ENCODE measurements at places on chromosomes 2 and 18.

DNA sequence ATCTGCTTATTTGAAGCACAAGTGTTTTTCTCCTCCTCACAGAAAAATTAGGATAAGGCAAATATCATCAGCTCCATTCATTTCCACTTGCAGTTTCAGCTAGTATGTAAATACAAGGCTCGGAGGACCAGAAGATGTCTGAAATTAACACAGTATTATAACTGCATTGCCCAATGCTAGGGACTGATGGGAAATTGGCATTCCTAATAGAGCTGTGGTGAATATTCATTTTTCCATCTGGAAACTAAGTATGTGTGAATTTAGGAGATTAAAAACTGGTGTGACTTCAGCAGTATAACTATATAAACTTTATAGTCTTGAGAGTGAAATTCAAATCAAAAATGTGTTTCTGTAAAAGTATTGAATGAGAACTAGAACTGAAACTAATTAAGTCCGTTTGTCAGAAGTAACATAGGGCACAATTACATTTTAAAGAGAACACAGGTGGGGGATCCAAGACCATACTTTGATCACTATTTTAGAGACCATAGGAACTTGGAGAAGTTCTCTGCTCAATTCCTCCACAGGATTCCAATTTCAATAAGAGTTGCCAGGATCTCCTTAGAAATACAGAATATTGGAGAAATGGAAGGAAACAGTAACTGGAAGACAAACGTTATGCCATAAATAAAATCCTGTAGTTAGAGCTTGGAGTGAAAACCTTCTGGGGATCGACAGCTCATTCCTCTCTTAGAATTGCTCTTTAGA, 12.1 kb upstream of the ITGA6 start:
- no peaks in the 10 kb centered on the region for H3K4me1 ChIP-seq
- no peaks in the 10 kb centered on the region for H3K36me3 ChIP-seq
- H3K27me3 ChIP-seq, result no peaks in the 10 kb centered on the region
- no peak overlapping the region for H3K27ac ChIP-seq
- H3K4me3 ChIP-seq, result no peak overlapping the region

DNA sequence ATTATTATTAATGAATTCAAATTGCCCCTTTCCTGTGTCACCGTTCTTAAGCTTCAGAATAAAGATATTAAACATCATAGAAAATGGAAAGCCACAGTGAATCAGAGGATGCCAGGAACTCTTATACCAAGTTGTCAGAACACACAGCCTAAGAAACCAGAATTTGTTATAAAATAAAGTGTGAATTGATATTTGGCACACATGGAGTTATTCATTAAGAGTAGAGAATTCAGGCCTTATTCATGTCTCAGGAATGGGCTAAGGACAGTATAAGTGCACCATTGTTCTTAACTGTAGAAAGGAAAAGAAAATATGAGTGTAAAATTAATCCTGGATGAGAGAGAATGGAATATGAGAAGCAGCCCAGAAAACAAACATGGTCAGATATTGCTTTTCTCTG, 86.7 kb upstream of the ATP8B1 start:
- H3K4me1 ChIP-seq, result no peaks in the 10 kb centered on the region
- H3K4me3 ChIP-seq, result no peak overlapping the region
- DNase-seq, result no peak
- H3K27ac ChIP-seq, result no peak overlapping the region
- no peaks in the 10 kb centered on the region for H3K27me3 ChIP-seq

DNA sequence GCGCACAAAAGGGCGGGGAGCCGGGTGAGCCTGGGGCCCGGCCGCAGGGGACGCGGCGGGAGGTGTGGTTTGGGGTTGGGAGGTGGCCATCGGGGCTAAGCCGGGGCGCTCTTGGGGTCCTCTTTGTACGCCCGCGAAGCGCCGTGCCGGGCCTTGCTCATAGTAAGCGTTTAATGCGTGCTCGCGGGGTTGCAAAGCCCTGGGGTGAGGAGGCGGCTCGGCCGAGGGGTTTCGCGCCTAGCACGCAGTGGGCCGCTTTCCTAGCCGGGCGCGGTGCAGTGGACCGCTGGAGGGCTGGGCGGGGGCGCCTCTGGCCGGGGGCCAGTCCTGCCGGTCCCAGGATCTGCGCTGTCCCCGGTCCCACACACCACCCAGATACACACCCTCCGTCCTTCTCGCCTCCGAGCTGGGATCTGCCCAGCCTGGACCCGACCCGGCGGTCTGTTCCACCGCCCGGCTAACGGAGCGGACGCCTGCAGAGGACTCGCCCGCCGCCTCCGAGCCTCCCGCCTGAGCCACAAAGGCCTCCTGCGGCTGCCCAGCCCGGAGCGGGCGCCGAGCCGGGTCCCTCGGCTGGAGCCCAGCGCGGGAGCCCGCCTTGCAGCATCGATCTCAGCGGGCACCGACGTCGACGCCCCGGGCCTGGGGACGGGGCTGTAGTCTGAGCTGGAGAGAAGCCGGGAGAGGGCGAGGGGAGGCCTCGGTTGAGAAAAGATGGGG, 564 bp downstream of the DPYSL5 start:
- H3K4me1 ChIP-seq, result no peaks in the 10 kb centered on the region
- H3K4me3 ChIP-seq, result peak overlapping the region; percentile 71
- no peak for DNase-seq

DNA sequence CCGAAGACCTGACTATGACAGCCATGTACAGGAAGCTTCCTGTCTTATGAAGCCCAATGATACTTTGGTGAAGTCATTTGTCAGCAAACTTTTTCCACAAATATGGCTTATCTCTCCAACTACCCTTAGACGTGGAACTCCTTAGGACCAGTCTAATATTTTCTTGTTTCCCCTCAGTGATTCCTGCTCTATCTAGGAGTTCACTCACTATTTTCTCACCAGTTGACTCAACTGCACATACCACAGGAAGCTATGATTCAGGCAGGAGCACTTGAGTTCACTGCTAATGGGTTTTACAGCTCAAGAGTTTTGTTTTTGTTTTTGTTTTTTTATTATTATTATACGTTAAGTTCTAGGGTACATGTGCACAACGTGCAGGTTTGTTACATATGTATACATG, 109.3 kb downstream of the ANTXR1 start:
- no peak for DNase-seq
- no peaks in the 10 kb centered on the region for H3K27me3 ChIP-seq

DNA sequence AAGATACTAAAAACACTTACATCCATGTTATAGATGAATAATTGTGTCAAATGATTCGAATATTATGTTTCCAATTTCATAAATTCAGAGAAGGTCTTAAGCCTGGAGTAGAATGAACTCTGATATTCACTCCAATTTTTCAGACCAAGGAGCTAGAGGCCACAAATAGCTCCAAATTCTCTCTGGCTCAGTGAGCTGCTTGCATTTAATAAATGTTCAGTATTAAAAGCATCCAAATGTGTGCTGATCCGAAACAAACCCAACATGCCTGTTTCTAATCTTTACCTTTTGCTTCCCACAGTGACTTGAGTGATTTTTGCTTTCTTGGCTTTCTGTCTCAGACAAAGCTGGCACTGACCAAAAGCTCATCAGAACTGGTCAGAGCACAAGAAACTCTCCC, 291.4 kb downstream of the CCDC85A start:
- no peak for DNase-seq
- no peaks in the 10 kb centered on the region for H3K27me3 ChIP-seq
- no peaks in the 10 kb centered on the region for H3K36me3 ChIP-seq
- no peak overlapping the region for H3K4me3 ChIP-seq
- peaks cover 1% of the 10 kb centered on the region for H3K4me1 ChIP-seq
- no peak overlapping the region for H3K27ac ChIP-seq

All from iPS DF 6.9 (cell line).